NCI-H446 (cell line): ENCODE measurements at places on chromosomes 16 and 17.

GRCh38 chr16:54968784-54969183, 38.1 kb downstream of the IRX5 start:
- DNase-seq = no peak

- no peak for DNase-seq
These were observed 29.4 kb downstream of the RPH3AL start for GRCh38 chr17:323181-323580.

DNA sequence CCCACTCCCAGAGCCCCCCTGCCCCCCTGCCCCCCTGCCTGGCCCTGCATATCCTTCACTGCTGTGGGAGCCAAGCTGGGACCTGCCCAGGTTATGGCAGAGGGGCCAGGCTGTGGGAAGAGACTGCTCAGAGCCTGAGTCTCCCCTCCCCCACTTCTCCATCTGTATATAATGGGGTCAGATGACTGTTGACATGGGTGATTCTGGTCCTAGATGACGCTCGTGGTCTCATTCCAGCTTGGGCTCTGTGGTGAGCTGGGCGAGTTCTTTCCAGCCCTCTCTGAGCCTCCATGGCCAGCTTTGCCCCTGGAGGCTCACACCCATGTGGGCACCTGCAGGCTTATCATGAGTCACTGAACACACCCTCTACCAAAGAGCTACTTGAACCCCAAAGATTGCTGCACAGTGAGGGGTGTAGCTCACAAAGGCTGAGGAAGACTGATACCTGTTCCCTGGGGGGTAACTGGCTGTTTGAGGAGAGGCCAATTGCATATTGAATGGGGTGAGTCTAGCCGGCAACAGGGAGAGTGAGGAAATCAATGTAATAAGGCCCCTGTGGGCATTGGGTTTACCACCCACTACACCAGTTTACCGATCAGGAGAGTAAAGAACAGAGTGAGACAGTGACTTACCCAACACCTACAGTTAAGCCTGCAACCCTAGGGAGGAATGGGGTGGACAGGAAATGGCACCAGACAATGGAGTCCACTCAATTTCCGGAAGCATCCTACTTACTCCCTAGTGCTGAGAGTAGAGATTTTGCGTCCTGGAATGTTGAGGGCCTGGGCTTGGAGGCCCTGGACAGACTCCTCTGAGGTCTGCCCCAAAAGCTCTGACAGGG, 4.2 kb upstream of the SREBF1 start:
- no peak for DNase-seq

DNA sequence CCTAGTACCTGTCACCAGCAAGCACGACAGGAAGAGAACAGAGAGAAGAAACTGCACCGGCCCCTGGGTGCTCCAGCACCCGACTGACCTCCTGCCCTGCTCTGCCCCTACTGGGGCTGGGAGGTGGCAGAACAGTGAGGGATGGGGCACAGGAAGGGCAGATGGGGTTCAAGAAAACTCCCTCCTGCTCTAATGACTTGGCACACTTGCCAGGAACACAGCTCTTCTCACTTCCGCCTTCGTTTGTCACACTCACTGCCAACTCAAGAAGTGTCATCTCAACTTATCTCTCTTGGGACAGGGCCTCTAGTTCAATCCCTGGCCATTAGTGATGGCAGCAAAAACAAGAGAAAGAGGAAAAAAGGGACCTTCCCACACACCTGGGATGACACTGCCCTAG, 42.7 kb upstream of the ICAM2 start:
- DNase-seq = no peak

GRCh38 chr17:33611532-33611931, 318.4 kb upstream of the ASIC2 start:
- no peak for DNase-seq
